Left ventricle myocardium inferior (tissue), 1 donor: ENCODE measurements at places on chromosomes 16 and 17. TPM values are rescaled to one million over a fixed set of nuclear protein-coding genes. Genes with fewer than 3 reads are reported as not detected.
A peak's percentile ranks its signal among the peaks of the same experiment; 100 is the strongest.

Gene NOG
- total RNA-seq, result 0.41 TPM

Gene RHOT2
- 90.3 TPM for total RNA-seq

GRCh38 chr16:66502020-66502913, 47.7 kb downstream of the TK2 start:
- H3K36me3 ChIP-seq, result no peaks in the 10 kb centered on the region
- H3K27me3 ChIP-seq, result no peaks in the 10 kb centered on the region
- peak; percentile 64 for DNase-seq
- H3K27ac ChIP-seq, result peak overlapping the region; percentile 68
- peak overlapping the region; percentile 6 for H3K4me3 ChIP-seq

DNA sequence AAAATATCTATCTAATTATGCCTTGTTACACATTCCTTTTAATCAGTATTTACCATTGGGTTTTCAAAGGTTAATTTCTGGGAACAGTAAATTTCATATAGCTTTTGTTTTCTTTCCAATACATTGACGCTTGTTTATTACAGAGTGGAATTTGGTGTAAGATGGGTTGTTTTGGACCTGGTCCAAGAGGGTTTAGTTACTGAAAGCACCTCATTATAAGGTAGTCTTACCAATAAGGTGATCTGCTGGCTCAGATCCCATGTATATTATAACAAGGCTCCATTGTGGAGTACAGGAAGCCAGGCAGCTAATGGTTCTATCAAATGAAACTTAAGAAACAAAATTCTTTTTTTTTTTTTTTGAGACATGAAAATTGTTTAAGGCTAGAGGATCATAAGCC, 87.3 kb upstream of the NACA2 start:
- H3K27me3 ChIP-seq, result no peaks in the 10 kb centered on the region
- DNase-seq, result no peak
- H3K4me1 ChIP-seq, result no peaks in the 10 kb centered on the region
- H3K27ac ChIP-seq, result no peak overlapping the region

DNA sequence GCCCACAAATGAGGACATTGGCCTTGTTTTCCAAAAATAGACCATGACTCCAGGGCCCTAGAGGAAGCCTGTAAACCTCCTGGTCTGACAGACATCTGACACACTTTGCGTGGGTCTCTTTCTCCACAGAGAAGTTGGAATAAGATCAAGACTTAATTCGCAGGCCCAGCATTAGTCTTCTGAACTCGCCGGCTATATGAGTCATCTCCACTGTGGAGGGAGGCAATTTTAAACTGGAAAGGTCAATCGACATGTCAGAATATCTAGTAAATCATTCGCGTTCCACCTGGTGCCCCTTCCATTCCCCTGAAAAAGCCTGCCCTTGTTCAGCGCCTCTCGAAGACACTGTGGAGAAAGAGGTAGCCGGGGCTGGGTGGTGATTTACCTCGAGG, 140.1 kb downstream of the CLEC16A start:
- no peak overlapping the region for H3K27ac ChIP-seq
- H3K4me1 ChIP-seq, result no peaks in the 10 kb centered on the region
- H3K36me3 ChIP-seq, result peaks cover 23% of the 10 kb centered on the region
- H3K4me3 ChIP-seq, result no peak overlapping the region

DNA sequence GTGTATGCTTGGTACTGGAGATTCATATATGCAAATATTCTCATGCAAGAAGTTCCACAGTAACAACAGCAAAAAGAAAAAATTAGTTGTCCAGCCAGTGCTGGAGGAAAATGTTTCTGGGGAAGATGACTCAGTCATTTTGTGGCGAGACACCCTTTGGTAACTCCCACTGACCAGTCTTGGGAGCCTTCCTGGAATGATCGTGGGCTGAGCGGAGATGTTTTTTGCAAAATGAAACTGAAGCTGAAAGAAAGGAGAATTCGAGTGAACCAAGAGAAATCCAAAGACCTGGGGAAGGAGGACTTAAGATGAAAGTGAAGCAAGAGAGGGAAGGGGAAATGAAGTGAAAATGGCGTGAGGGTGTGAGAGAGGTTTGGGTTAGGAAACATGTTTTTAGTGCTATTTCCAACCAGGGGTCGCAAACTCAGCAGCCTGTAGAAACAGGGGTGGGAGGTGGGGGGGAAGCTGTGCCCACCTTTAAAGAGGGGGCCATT, 5.2 kb downstream of the ITPRIPL2 start:
- H3K36me3 ChIP-seq, result peaks cover 28% of the 10 kb centered on the region
- H3K27ac ChIP-seq, result peak overlapping the region; percentile 96
- H3K4me3 ChIP-seq, result peak overlapping the region; percentile 78
- no peak for DNase-seq
- H3K4me1 ChIP-seq, result peaks cover 76% of the 10 kb centered on the region

DNA sequence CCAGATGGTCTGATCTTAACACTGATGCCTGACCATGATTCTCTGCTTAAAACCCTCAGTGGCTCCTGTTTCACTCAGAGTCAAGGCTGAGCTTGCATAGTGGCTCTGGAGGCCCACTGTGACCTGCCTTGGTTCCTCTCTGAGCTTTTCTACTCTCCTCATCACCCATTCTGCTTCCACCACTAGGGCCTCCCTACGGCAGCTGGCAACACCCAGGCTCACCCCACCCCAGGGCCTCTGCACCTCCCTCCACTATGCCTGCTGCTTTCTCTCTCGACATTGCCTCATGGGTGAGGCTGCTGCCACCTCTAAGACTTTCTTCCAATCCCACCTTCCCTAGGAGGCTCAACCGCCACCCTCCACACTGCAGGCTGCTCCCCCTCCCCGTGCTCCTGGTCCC, 127.6 kb downstream of the IRX3 start:
- H3K4me1 ChIP-seq, result no peaks in the 10 kb centered on the region
- no peaks in the 10 kb centered on the region for H3K27me3 ChIP-seq
- H3K36me3 ChIP-seq, result no peaks in the 10 kb centered on the region
- H3K4me3 ChIP-seq, result no peak overlapping the region
- H3K27ac ChIP-seq, result no peak overlapping the region
- DNase-seq, result no peak

DNA sequence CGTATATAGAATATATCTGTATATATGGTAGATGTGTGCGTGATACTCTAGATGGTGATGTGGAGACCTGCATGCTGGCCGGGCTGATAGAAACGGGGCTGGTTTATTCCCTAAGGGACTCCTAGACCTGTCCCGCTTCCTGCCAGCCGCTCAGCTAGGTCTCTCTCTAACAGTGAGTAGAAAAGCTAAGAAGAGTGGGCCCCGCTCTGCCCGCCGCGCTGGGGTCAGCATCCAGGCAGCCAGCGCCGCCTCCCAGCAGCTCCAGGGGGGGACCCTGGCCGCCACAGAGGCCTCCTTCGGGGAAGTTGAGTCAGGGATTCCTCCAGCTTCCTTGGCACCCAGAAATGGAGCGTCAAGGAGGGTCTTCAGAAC, 9.4 kb downstream of the CYGB start:
- DNase-seq, result peak; percentile 35
- no peaks in the 10 kb centered on the region for H3K36me3 ChIP-seq
- peak overlapping the region; percentile 98 for H3K27ac ChIP-seq
- H3K27me3 ChIP-seq, result no peaks in the 10 kb centered on the region
- H3K4me3 ChIP-seq, result peak overlapping the region; percentile 54

- DNase-seq, result peak; percentile 60
- H3K4me1 ChIP-seq, result peaks cover 18% of the 10 kb centered on the region
- H3K27ac ChIP-seq, result peak overlapping the region; percentile 67
- peaks cover 18% of the 10 kb centered on the region for H3K27me3 ChIP-seq
- H3K4me3 ChIP-seq, result peak overlapping the region; percentile 29
- H3K36me3 ChIP-seq, result peaks cover 2% of the 10 kb centered on the region
These were observed 10.5 kb upstream of the TSPOAP1 start for GRCh38 chr17:58338841-58339754.

DNA sequence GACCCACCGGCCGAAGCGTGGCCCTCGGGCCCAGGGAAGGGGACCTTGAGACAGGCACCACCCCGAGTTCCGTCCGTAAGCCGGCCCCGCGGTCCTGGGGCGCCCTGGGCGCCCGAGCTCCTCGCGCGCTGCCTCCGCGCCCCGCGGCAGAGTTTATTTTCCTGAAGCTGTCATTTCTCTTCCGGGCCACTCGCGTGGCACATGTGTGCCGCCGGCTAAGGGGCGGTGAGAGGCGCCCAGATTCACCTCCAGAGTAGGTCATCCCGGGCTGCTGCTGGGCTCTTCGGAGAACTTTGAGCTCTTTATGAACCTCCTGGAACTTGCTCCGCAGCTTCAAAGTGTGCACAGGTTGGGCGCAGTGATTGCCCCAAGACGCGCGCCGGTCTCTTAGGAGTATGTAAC, 489 bp downstream of the ZC3H18 start:
- peaks cover 33% of the 10 kb centered on the region for H3K4me1 ChIP-seq
- no peak for DNase-seq
- peak overlapping the region; percentile 99 for H3K4me3 ChIP-seq
